ENCODE measurements at places on chromosomes 7 and 10. TPM values are rescaled to one million over a fixed set of nuclear protein-coding genes. Genes with fewer than 3 reads are reported as not detected.

GRCh38 chr10:62492012-62492869 lies 118.1 kb downstream of the ZNF365 start:
- no peaks in the 10 kb centered on the region for H3K27me3 ChIP-seq
- no peaks in the 10 kb centered on the region for H3K4me1 ChIP-seq
- no peak overlapping the region for H3K27ac ChIP-seq
- no peaks in the 10 kb centered on the region for H3K36me3 ChIP-seq
- no peak for DNase-seq

GRCh38 chr7:95482424-95482823 lies 3.3 kb upstream of the ASB4 start:
- no peak overlapping the region for H3K4me3 ChIP-seq
- no peak for DNase-seq
- H3K4me1 ChIP-seq, result no peaks in the 10 kb centered on the region
- no peaks in the 10 kb centered on the region for H3K36me3 ChIP-seq
- peaks cover 8% of the 10 kb centered on the region for H3K27me3 ChIP-seq
- H3K27ac ChIP-seq, result no peak overlapping the region

DNA sequence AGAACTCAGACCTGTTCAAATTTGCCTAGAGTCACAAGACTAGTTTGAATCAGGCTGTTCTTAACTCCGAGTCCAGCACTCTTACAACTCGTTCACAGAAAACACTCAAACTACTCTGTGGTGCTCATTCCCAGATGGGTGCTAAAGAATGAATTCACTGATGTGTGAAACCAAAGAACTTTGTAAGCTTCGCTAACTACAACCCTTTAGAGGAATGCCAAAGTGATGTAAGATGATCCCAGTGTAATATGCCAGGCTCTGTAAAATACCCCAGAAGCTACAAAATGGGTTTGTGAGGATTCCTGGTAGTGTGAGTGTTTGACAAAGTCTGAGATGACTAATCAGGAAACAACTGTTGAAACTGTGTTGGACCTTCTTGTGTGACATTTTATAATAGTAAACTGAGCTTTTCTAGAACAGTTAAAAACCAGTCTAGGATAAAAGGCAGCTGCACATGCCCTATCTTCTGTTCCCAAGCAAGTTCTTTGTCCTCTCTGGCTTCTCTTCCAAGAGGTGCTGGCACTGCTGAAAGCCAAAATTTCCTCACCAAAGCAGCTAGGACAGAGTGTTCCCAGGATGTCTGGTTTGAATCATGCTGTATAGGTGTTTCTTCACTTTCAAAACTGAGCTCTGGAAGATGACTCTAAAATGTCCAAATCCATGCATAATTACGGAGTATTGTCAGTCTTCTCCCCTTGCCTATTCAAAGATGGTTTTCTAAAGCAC lies 527.6 kb downstream of the SORCS1 start:
- H3K36me3 ChIP-seq, result no peaks in the 10 kb centered on the region
- no peak overlapping the region for H3K4me3 ChIP-seq
- no peaks in the 10 kb centered on the region for H3K4me1 ChIP-seq

Gene CLIP2
- 4.3 TPM for total RNA-seq

DNA sequence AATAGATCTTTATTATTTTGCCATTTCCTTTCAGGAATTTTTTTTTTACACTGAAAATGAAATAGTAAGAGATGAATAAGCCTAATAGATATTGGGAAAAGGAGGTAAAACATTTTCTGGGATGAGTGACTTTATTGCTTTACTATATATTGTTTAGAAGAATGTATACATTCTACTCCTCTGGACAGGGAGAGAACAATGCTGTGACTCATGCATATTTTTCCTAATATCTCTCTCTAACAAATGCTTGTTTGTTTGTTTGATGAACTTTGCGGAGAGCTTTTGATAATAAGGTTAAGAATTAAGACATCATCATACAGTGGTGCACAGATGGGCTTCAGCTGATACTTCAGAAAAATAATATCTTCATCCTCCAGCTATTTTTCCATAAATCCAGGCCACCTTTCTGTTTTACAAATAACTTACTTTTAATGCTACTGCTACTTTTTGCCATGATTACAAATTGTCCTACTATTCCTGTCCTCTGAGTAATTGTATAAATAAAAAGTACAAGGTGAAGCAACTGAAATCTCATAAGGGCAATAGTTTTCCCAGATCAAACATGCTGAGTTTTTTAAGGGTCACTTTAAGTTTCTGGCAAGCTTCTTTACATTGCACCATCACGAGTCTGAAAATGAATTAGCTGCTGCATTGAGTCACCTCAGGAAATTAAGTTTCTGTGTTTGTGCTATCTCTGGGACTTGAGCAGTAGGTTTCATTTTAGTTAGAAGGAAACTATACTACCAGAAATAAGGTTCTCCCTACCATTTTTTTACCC lies 207.3 kb upstream of the POT1 start:
- DNase-seq, result no peak
- no peak overlapping the region for H3K27ac ChIP-seq
- no peak overlapping the region for H3K4me3 ChIP-seq
- H3K36me3 ChIP-seq, result no peaks in the 10 kb centered on the region
- H3K4me1 ChIP-seq, result no peaks in the 10 kb centered on the region

GRCh38 chr10:18079665-18080295 lies 60.4 kb upstream of the CACNB2 start:
- DNase-seq, result no peak
- H3K27me3 ChIP-seq, result no peaks in the 10 kb centered on the region
- no peak overlapping the region for H3K27ac ChIP-seq
- H3K4me3 ChIP-seq, result no peak overlapping the region

- no peak overlapping the region for H3K27ac ChIP-seq
- no peak for DNase-seq
- H3K27me3 ChIP-seq, result no peaks in the 10 kb centered on the region
- no peaks in the 10 kb centered on the region for H3K4me1 ChIP-seq
- no peaks in the 10 kb centered on the region for H3K36me3 ChIP-seq
Observed at GRCh38 chr10:54009672-54010071, 791.4 kb downstream of the PCDH15 start.

DNA sequence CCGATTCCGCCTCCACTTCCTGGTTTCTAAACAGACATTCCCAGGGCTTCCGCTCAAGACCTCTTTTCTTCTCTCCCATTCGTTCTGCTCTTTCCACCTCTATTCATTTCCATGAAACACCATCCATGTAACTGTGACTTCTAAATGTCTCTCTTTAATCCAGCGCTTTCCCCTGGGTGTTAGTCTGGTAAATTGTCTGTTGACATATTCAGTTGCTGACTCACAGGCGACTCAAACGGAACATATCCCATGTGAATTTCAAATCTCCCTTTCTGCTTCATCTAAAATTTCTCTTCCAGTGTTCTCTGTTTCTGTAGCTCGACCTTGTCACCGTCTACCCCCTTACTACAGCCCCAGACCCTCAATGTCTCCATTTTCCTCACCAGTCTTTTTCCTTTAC lies 119.1 kb downstream of the PFKFB3 start:
- no peaks in the 10 kb centered on the region for H3K4me1 ChIP-seq
- H3K4me3 ChIP-seq, result no peak overlapping the region
- H3K27me3 ChIP-seq, result peaks cover 33% of the 10 kb centered on the region
- no peaks in the 10 kb centered on the region for H3K36me3 ChIP-seq
- no peak overlapping the region for H3K27ac ChIP-seq

- no peak overlapping the region for H3K4me3 ChIP-seq
- no peaks in the 10 kb centered on the region for H3K36me3 ChIP-seq
- no peaks in the 10 kb centered on the region for H3K27me3 ChIP-seq
- no peak overlapping the region for H3K27ac ChIP-seq
- DNase-seq, result no peak
Observed at GRCh38 chr10:67553254-67553653, 142.7 kb downstream of the CTNNA3 start.

GRCh38 chr10:42992156-42992956 lies 84.5 kb upstream of the RET start:
- H3K36me3 ChIP-seq, result no peaks in the 10 kb centered on the region
- H3K4me1 ChIP-seq, result peaks cover 21% of the 10 kb centered on the region
- peaks cover 36% of the 10 kb centered on the region for H3K27me3 ChIP-seq
- H3K27ac ChIP-seq, result no peak overlapping the region

Gene GPC2
- 5.1 TPM for total RNA-seq

- no peaks in the 10 kb centered on the region for H3K4me1 ChIP-seq
- no peak for DNase-seq
- H3K27me3 ChIP-seq, result no peaks in the 10 kb centered on the region
- no peak overlapping the region for H3K27ac ChIP-seq
Observed at GRCh38 chr7:135098391-135098790, 49.5 kb upstream of the TMEM140 start.

- DNase-seq, result no peak
- peaks cover 30% of the 10 kb centered on the region for H3K4me1 ChIP-seq
- peaks cover 57% of the 10 kb centered on the region for H3K27me3 ChIP-seq
- no peak overlapping the region for H3K4me3 ChIP-seq
Observed at GRCh38 chr7:151877911-151878835, 1.3 kb upstream of the PRKAG2 start.

Gene FAM200A
- 6.3 TPM for total RNA-seq

GRCh38 chr10:97174276-97174775 lies 11.4 kb downstream of the SLIT1 start:
- H3K27me3 ChIP-seq, result peaks cover 12% of the 10 kb centered on the region
- no peaks in the 10 kb centered on the region for H3K4me1 ChIP-seq
- no peak for DNase-seq

- H3K27me3 ChIP-seq, result no peaks in the 10 kb centered on the region
- H3K27ac ChIP-seq, result no peak overlapping the region
- no peak for DNase-seq
- peaks cover 12% of the 10 kb centered on the region for H3K36me3 ChIP-seq
Observed at GRCh38 chr7:2011266-2012043, 221.3 kb downstream of the MAD1L1 start.

DNA sequence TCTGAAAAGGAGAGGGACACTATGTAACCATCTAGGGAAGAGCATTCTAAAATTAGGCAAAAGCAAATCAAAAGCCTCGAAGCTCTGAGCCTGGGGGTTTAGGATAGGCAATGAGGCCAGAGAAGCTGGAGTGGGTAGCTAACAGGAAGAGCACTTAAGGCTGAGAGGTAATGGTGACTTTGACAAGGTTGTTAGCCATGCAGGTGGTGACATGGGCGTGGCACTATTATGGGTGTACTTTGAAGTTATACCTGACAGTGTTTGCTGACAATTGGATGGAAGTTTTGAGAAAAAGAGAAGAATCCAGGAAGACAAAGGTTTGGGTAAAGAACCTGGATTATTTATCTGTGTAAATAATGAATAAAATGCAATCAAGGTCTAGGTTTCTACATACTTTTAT lies 383.0 kb upstream of the SEMA3C start:
- no peaks in the 10 kb centered on the region for H3K27me3 ChIP-seq
- H3K4me3 ChIP-seq, result no peak overlapping the region
- DNase-seq, result no peak
- no peaks in the 10 kb centered on the region for H3K36me3 ChIP-seq

Data from K562 (cell line).